ENCODE measurements at places on chromosomes 1 and 21.

- DNase-seq = no peak
Measured at GRCh38 chr1:50271968-50272578, 151.2 kb downstream of the DMRTA2 start.

GRCh38 chr1:155650231-155650757 lies 38.3 kb downstream of the YY1AP1 start:
- no peak for DNase-seq

DNA sequence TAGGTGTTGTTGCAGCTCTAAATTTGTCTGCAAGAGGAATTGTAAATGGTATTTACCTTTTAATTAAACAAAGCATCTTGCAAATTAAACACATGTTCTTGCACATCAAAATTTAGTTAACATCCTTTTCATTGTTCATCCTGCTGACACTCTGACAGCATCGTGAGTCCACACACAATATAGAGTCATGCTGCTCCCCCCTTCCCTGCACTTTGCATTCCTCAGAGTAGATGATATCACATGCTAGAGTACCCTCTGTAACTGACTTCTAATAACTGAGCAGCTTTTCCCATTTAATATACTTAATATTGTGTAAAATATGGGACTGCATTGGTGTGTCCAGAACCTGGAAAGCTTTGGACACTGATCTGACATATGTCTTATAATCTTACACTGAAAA lies 138.8 kb upstream of the DPYD start:
- no peak for DNase-seq

DNA sequence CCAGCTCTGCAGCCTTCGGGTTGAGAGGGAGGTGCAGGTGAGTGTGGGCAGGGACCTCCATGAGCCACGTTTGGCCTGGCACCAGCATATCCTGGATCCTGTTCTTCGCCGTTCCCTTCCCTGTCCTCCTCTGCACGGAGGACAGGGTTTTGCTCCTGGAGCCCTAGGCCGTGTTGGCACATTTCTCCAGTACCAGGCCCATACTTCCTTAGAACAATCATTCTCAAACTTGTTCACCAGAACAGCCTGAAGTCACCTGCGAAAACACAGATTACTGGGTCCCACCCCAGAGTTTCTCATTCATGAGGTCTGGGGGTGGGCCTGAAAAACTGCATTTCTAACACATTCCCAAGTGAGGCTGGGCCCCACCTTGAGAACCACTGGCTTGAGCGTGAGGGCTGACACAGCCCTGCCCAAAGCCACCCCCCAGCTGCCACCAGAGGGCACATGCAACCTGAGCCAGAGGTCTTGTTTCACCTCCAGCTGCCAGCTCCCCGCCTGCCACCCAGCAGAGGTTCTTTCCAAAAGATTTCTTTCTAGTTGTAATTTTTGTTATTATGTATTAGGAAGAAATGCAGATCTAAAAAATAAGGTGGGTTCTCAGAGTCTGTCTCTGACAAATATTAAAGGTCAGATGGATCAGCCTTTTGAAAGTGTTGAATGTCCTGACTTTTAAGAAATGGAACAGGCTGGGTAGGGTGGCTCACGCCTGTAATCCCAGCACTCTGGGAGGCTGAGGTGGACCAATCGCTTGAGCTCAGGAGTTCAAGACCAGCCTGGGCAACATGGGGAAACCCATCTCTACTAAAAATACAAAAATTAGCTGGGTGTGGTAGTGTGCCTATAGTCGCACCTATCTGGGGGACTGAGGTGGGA lies 39.6 kb upstream of the LDLRAP1 start:
- peak; percentile 69 for DNase-seq

DNA sequence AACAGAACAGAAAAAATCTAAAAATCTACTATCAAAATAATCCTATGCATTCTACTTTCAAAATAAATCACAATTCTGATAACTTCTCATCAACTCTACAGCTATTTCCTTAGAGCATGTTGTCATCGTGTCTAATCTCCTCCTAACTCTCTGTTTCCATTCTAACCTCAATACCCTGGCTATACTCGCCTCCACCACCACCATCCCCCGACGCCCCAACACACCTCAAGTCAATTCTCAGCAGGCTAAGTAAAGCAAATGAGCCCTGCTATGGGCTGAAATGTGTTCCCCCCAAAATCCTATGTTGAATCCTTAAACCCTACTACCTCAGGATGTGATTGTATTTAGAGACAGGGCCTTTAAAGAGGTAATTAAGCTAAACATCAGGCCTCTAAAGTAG lies 34.6 kb downstream of the NRDC start:
- no peak for DNase-seq

DNA sequence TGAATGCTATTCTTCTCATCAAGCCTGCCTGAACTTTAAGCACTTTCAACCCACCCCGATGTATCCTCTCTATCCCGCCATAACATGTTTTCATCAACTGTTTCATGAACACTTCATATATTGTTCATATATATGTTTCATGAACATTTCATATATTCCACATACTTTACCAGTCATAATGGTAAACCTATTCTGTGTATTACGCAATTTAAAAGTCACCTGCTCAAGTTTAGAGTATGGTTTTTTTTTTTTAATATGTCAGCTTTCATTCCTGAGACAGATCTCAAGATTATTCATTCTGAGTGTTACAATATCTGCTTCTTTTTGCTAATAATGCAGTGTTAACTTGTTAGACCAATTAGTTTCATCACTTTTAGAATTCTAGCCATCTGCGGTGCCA lies 140.7 kb downstream of the SIPA1L2 start:
- DNase-seq = no peak

- no peak for DNase-seq
Measured at GRCh38 chr1:202088206-202088605, 34.5 kb upstream of the GPR37L1 start.

- DNase-seq = no peak
Measured at GRCh38 chr1:212610575-212610967, 2.0 kb downstream of the ATF3 start.

- DNase-seq = no peak
Measured at GRCh38 chr21:33126569-33126968, 56.6 kb downstream of the OLIG1 start.

DNA sequence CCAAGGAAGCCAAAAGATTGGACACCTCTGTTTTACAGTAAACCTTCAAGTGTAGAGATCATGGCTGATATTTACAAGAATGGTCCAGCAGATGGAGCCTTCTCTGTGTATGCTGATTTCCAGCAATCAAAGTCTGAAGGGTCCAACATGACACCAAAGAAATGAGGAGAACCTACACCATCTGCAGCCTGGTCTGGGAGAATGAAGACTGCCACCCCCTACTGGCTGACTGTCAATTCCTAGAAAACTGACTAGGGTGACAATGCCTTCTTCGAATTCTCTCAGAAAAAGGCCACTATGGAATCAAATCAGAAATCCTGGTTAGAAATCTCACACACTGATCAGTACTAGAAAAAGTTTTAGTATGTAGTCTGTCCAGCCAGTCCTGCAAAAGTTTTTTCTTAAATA lies 83.3 kb downstream of the CDC42BPA start:
- DNase-seq = no peak

DNA sequence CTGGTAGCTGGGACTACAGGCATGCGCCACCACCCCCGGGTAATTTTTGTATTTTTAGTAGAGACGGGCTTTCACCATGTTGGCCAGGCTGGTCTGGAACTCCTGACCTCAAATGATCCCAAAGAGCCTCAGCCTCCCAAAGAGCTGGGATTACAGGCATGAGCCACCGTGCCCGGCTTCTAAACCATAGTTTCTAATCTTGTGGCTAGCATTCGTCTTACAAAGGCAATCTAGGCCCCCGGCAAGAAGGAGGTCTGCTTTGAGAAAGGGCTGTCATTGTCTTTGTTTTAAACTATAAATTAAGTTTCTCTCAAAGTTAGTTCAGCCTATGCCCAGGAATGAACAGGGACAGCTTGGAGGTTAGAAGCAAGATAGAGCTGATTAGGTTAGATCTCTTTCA lies 10.3 kb upstream of the L1TD1 start:
- DNase-seq = no peak

DNA sequence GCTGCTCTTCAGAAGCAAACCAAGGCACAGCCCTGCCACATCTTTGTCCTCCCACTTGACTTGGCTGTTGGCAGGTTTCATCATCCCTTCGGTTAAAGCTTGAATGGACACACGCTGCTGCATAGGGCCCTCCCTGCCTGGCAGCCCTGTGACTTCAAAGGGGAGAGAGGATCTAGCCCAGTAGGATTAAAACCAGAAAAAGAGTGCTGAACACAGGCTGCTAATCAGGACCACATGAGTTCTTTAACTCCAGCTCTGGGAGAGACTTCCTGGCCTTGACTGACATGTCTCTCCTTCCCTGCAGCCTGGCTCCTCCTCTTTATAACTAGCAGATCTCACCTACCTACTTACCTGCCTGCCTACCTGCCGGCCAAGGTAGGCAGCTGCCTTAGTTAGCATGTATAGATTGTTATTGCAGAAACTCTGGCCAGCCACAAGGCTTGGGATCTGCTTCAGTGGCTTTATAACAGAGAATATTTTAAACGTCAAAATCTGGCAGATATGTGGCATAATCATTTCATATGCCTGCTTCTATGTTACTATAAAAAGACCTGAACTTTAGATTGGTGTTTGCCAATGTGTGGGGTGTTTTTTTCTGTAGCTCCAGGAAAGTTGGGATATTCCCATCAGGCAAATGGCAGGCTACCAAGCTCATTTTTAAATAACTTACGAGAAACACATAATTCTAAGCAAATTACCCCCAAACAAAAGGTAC lies 49.4 kb downstream of the ERG start:
- no peak for DNase-seq

DNA sequence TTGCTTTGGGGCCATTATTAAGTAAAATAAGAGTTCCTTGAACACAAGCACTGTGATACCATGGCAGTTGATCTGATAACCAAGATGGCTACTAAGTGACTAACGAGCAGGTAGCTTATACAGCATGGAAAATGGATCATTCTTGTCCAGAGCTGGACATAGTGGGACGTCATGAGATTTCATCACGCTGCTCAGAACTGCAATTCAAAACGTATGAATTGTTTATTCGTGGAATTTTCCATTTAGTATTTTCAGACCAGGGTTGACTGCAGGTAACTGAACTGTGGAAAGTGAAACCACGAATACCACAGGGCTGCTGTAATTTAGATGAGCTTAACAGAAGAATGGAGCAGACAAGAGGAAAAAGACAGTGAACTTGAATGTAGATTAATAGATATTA lies 38.9 kb downstream of the CCDC18 start:
- DNase-seq = no peak

- no peak for DNase-seq
Measured at GRCh38 chr1:6834366-6834765, 49.1 kb downstream of the CAMTA1 start.

GRCh38 chr1:205456383-205456867 lies 580 bp upstream of the BLACAT1 start:
- no peak for DNase-seq

- DNase-seq = no peak
Measured at GRCh38 chr1:91700771-91701471, 185.0 kb downstream of the TGFBR3 start.

GRCh38 chr1:187870552-187870951 lies 1041.8 kb downstream of the PLA2G4A start:
- no peak for DNase-seq

DNA sequence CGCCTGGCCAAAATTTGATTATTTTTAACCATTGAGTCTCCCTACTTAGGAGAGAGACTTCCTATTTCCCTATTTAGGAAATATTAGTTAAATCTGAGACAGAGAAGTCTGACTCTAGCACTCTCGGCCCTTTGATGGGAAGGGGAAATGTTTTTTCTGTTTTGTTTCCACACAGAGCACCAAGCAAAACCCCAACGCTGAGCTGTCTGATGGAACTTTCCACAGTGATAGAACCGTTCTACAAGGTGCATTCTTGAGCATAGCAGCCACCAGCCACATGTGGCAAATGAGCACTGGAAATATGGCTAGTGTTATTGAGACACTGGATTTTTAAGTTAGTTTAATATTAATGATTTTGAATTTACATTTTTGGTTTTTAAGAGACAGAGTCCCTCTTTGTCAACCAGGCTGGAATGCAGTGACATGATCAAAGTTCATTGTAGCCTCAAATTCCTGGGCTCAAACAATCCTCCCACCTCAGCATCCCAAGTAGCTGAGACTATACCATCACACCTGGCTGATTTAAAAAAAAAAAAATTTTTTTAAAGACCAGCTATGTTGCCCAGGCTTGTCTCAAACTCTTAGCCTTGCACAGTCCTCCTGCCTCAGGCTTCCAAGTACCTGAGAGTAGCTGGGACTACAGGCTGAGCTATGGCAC lies 77.3 kb upstream of the GALNT2 start:
- no peak for DNase-seq

DNA sequence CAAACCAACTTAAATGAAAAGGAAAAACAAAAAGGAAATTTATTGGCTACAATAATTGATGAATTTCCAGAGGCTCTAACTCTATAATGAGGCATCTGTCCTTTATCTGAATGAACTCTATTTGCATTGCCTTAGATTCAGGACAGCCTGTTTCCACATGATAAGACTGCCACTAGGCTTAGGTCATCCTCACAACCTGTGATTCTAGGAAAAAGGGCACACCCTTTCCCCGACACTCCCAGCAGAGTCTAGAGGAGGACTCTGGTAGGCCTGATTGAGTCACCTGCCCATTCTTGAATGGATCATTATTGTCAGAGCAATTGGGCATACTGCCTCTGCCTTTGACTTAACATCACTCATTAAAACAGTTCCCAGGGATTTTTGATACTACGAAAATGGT lies 262.8 kb downstream of the TPR start:
- DNase-seq = no peak

GRCh38 chr1:240571782-240572181 lies 40.2 kb downstream of the GREM2 start:
- no peak for DNase-seq

GRCh38 chr1:241225741-241226140 lies 131.3 kb downstream of the RGS7 start:
- DNase-seq = no peak

DNA sequence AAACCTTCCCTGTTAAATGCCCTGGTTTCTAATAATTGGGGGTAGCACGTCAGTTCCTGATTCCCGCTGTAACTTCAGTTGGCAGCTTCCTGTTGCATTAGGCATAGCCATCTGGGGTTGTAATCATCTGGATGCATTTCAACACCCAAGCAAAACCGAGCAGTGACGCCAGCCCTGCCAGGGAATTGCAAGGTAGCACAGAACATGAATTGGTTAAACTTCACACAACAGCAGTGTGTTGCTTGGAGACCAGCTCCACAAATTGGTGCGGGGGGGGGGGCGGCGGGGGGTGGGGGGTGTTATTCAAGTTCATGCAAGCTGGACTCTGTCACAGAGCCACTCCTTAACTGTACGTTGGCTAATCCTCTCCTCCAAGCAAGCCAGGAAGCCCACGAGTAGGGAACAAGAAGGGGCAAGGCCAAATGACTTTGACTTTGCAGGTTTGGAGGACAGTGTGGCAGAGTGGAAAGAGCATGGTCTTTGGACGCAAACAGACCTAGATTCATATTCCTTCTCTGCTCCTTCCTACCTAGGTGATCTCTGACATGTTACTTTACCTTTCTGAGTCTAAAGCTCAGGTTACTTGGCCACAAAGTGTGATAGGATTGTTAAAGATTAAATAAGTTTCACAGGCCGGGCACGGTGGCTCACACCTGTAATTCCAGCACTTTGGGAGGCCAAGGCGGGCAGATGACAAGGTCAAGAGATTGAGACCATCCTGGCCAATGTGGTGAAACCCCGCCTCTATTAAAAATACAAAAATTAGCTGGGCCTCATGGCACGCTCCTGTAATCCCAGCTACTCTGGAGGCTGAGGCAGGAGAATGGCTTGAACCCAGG lies 4.7 kb downstream of the LAX1 start:
- no peak for DNase-seq

GRCh38 chr21:39258207-39258606 lies 55.2 kb downstream of the BRWD1 start:
- no peak for DNase-seq

GRCh38 chr1:17958704-17959103 lies 148.9 kb upstream of the IGSF21 start:
- DNase-seq = no peak

GRCh38 chr1:156347331-156347730 lies 9.0 kb downstream of the TSACC start:
- no peak for DNase-seq
